T-helper 17 cell (primary cell): ENCODE measurements at places on chromosomes 2 and 18. TPM values are rescaled to one million over a fixed set of nuclear protein-coding genes. Genes with fewer than 3 reads are reported as not detected.

GRCh38 chr2:95075440-95076132 is 46.0 kb downstream of the MRPS5 start:
- no peaks in the 10 kb centered on the region for H3K36me3 ChIP-seq
- H3K27ac ChIP-seq = peak overlapping the region; percentile 94
- H3K27me3 ChIP-seq = no peaks in the 10 kb centered on the region
- H3K4me1 ChIP-seq = peaks cover 53% of the 10 kb centered on the region
- H3K4me3 ChIP-seq = peak overlapping the region; percentile 85
- no peak for DNase-seq

- peak overlapping the region; percentile 90 for H3K4me3 ChIP-seq
- peaks cover 23% of the 10 kb centered on the region for H3K4me1 ChIP-seq
- no peak for DNase-seq
Observed at GRCh38 chr2:74497777-74498499, 1.5 kb downstream of the LBX2 start.

DNA sequence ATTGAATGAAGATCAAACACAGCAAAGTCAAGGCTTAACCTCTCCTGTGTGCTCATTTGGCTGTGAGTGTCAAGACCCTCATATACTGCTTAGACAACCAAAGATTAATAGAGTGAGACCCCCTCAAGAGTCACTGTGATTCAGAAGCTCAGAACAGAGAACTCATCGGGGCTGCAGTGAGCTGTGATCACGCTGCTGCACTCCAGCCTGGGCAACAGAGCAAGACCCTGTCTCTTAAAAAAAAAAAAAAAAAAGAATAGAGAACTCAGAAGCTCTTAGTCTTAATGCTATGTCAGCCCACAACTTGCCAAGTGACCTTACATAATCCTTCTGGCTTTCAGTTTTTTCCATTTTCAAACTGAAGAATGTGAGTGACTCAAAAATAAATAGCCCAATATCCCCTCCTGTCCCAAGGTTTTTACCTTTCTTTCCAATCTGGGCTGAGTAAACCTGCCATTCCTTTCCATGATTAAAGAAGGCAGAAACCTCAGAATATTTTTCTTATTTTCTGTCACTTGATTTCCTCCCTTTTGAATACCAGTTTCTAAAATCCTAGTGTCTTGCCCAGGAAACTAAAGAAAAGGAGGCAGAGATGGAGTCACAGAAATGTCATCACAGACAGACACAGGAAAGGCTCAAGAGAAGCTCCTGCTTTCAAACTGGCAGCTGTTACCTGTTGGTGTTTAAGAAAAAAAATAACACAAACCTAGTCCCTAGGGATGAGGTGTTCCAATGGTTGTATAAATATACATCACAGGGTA is 102.4 kb downstream of the CACNB4 start:
- H3K27me3 ChIP-seq = peaks cover 26% of the 10 kb centered on the region
- H3K36me3 ChIP-seq = peaks cover 2% of the 10 kb centered on the region
- H3K4me3 ChIP-seq = no peak overlapping the region
- no peaks in the 10 kb centered on the region for H3K4me1 ChIP-seq

DNA sequence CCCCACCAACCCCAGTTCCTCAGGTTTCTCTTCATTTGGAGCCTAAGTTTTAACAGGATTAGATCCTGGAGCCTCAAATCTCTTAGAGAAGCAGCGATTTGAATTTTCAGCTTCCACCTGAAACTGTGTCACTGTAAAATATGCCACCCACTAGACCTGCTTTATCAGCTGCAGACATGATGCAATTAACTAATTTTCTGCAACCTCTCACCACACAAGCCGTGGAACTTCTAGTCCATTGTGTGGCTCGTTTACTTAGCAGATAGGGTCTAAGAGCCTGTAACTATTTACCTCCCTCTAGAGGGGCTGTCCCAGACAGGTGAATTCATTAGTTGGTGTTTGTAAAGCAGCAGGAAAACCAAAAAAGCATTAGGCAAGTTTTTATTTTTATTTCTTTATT is 31.6 kb upstream of the FZD5 start:
- H3K4me1 ChIP-seq = no peaks in the 10 kb centered on the region
- DNase-seq = no peak
- H3K27me3 ChIP-seq = peaks cover 6% of the 10 kb centered on the region
- H3K27ac ChIP-seq = no peak overlapping the region
- no peak overlapping the region for H3K4me3 ChIP-seq

DNA sequence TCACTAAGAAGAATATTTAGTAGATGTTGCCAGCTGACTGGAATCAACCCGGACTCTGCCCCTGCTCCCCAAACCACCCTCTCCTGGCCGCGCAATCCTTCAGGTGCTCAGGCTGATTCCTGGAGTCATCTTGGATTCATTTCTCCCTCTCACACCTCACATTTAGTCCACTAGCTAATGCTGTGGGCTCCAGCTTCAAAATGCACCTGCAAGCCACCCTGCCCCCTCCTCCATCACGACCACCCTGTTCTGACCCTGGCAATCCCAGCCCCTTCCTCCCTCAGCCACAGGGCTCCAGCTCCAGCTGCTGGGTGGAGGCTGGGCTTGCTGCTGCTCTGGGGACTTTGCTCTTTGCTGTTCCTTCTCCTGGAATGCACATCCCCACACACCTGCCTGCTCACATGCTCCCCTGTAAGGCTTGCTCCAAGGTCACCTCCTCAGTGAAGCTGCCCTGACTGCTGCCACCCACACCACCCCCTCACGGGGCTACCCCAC is 61.3 kb upstream of the SH3RF3 start:
- peaks cover 24% of the 10 kb centered on the region for H3K27me3 ChIP-seq
- peaks cover 3% of the 10 kb centered on the region for H3K36me3 ChIP-seq
- H3K4me3 ChIP-seq = no peak overlapping the region
- peaks cover 4% of the 10 kb centered on the region for H3K4me1 ChIP-seq

The PIEZO2 gene
- total RNA-seq = not detected

The GNAL gene
- total RNA-seq = 0.37 TPM

The PPM1G gene
- 43.6 TPM for total RNA-seq

The TNFRSF11A gene
- total RNA-seq = 1.2 TPM
